ENCODE measurements at places on chromosomes 6 and 20.

DNA sequence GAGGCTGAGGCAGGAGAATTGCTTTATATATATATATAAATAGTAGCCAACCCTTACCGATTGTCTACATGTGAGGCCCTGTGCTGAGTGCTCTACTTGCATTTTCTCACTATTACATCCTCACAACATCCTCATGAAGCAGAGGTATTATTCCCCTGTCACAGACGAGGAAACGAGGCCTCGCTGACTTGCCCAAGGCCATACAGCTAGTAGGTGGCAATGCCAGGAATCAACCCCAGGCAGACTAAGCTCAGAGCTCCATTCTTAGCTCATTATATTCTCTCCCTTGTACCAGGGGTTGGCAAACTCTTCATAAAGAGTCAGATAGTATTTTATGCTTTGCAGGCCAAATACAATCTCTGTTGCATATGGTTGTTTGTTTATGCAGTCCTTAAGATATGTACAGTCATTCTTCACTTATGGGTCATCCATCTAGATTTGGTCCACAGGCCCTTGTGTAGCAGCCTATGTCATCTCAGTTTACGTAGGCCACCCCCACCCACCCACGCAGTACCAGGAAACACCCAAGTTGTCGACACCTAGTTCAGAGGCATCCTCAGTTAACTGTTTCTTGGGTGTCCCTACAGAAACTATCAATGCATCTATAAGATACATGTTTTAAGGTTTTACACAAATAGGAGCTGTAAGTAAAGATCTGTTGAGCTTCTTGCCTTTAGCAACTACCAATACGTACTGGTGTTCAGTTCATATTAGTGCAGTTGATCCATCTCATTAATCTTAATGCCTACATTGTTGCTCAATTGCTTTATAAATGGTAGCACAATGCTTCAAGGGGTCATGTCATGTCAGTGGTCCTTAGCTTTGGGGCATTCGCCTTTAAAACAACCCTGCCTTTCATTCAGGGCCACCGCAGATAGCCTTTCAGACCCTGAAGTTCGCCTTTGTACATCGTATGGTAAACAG lies 3.0 kb downstream of the CASS4 start:
- no peak for DNase-seq

- no peak for DNase-seq
Measured at GRCh38 chr6:56677559-56677958, 34.9 kb upstream of the DST start.

DNA sequence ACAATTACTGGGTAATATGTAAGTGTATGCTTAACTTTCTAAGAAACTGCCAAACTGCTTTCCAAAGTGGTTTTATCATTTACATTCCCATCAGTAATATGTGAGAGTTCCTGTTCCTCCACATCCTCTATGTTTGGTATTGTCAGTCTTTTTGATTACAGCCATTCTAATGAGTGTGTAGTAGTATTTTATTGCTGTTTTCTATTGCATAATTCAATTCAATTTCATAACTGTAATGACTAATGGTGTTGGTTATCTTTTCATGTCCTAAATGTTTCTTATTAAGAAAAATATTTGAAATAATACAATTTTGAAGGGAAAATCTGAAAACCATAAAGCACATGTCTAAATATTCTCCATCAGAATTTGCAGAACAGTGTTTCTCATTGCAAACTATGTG lies 119.3 kb downstream of the MAP3K7 start:
- DNase-seq = no peak

DNA sequence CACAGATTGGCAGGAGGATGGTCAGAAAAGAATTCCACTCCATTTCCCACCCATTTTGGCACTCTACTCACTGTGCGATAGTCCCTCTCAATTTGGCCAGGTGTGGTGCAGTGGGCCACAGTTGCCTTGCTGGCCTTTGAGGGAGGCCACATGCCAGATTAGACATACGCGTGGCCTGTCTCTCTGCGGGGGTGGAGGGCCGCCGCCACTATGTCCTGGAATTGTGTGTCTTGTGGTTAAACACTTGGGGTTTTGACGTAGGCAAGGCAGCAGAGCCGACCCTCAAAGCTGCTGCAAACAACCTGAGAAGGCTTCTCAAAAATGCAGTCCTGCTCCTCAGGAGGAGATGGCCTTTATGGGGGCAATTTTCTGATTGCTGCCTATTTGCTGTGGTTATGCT lies 4.9 kb upstream of the DAAM2 start:
- no peak for DNase-seq

DNA sequence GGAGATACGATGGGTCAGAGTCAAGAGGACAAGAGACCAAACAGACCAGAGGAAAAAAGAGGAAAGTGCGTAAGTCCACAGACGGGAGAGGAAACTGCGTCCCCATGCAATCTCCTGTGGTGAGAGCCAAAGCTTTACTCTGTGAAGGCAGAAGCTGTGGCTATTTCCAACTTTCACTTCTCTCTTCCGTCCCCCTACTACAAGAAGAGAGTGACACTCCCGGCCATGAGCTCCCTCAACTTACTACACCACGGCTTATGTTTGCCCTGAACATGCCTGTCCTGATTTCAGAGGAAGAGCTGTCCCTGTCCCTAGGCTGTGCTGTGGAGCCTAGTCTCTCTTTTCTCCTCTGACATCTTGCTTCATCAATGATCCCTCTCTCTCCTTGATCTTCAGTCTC lies 11.5 kb upstream of the SSR1 start:
- no peak for DNase-seq

DNA sequence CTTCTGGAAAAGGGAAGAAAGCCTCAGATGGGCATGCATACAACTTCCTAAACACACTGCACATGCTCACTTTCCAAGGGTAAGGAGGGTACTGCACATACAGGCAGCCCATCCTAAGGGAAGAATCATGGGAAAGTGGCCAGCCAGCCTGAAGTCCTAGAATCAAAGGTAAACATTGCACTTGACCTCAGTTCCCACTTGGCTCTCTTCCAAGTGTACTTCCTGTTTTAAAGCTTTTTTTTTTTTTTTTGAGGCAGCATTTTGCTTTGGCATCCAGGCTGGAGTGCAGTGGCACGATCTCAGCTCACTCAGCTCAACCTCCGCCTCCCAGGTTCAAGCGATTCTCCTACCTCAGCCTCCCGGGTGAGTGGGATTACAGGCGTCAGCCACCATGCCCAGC lies 225.3 kb upstream of the EPHA7 start:
- no peak for DNase-seq

DNA sequence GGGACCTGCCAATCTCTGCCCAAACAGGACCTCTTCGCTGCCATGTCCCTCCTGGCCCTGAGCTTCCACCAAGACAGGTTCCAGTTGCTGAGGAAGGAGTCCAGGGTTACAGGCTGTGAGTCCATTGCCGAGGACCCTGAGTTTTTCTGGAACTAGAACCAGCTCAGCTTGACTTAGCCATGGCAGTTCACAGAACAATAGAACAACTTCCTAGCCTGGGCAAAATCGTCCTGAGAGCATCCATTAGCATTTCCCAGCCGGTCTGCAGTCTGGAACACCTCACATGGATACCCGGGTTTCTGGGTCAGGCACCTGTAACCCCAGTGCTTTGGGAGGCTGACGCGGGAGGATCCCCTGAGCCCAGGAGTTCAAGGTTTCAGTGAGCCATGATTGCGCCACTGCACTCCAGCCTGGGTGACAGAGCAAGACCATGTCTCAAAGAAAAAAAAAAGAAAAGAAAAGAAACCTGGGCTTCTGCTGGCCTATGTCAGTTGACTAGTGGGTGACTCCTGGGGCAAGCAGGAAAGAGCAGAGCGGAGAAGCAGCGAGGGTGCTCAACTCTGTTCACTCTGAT lies 90.3 kb downstream of the TCP11 start:
- DNase-seq = no peak

GRCh38 chr6:54096811-54097210 lies 14.4 kb upstream of the MLIP start:
- no peak for DNase-seq

GRCh38 chr6:40831381-40831780 lies 207.6 kb downstream of the UNC5CL start:
- no peak for DNase-seq

- DNase-seq = no peak
Measured at GRCh38 chr6:35351422-35351821, 9.1 kb downstream of the PPARD start.

DNA sequence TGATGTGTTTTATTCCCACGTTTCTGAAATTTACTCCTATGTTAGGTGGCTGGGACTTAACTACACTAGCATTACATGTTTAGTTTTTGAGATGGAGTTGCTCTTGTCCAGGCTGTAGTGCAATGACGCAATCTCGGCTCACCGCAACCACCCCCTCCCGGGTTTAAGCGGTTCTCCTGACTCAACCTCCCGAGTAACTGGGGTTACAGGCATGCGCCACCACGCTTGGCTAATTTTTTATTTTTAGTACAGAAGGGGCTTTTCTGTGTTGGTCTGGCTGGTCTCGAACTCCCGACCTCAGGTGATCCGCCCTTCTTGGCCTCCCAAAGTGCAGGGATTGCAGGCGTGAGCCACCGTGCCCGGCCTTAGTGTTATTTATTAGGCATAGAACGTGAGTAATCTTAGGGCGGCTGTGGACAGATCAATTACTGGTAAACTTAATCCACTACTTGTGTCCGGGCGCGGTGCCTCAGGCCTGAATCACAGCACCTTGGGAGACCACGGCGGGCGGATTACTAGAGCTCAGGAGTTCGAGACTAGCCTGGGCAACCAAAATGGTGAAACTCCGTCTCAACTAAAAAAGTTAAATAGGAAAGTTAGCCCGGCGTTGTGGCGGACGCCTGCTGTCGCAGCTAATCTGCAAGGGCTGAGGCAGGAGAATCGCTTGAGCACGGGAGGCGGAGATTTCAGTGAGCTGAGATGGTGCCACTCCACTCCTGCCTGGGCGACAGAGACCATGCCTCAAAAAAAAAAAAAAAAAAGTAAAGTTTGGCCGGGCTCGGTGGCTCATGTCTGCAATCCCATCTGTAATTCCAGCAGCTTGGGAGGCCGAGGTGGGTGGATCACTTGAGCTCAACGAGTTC lies 123.7 kb upstream of the BTN3A2 start:
- no peak for DNase-seq

- no peak for DNase-seq
Measured at GRCh38 chr6:86888301-86888700, 49.0 kb upstream of the HTR1E start.

DNA sequence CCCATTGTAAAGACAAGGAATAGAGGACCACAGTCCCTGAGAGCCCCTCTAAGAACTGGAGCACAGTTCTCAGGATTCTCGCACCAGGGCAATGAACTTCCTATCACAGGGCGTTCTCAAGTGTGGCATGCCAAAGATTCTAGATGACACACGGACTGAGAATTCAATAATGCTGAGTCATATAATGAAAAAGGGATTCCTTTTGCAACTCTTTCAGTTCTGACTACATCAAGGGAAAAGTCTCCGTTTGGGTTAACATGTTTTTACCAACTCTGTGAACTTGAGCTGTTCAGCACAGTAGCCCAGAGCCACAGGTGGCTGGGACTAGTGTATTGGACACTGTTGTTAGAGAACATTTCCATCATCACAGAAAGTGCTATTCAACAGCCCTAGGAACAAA lies 3.4 kb downstream of the MED20 start:
- DNase-seq = no peak

- DNase-seq = no peak
Measured at GRCh38 chr6:51398793-51399192, 580.1 kb downstream of the TFAP2B start.

- DNase-seq = no peak
Measured at GRCh38 chr6:166555086-166555485, 31.4 kb downstream of the RAMACL start.

- no peak for DNase-seq
Measured at GRCh38 chr6:1126036-1126435, 185.9 kb upstream of the FOXQ1 start.

DNA sequence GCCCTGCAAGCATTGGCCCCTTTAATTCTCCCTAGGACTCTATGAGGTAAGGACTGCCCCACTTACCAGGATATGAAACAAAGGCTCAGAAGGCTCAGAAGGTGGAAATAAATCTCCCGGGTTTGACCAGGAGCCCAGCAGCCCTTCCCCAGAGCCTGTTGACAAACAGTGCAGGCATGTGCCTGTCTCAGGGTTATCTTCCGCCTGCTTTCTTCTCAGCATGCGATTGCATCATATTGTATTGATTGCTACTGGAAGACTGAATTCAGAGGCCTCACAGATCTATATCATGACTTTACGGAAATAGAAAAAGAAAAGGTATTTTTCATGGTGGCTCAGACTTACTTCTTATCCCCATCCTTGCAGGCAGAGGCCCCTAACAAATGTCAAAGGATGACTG lies 92.7 kb downstream of the PHACTR3 start:
- DNase-seq = no peak

- no peak for DNase-seq
Measured at GRCh38 chr20:38313676-38314075, 9.7 kb downstream of the BPI start.

DNA sequence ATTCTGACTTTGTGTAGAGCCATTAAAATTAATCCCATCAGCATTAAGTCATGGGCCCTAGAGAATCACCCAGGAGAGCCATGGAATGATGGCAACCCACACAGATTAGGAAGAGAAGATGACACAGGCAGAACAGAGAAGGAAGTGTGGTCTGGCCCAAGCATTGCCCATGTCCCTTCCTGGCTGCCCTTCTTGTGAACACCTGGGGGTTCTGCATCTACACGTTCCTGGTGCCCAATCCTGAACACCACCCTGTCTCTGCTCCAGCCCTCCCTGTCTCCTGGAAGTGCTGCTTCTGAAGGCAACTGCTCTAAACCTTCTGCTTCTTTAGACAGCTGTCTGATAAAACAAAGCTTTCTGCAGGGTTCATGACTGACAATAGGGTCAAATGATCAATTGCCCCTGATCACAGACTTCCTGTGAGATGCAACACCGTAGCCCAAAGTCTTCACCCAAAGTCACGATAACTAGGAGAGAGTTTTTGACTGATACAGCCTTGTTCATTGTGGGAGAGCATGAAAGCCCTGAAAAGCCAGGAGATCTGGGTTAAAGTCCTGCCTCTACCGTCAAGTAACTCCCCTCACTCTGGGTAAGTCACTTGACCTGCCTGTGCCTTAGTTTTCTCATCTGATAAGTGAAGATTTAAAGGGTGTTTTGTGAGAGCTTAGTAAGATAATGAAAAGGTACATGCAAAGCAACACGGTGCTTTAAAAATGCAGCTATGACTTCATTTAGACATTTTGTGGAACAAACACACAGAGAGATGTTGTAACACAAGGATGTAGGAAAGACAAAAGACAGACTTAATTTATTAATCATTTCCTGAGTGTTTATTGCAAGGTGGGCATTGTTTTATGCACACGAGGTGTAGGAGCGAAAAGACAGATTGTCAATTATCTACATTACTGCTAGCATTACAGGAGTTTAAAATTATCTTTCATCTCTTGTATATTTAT lies 291.2 kb upstream of the STXBP5 start:
- no peak for DNase-seq

GRCh38 chr6:40253420-40253819 lies 319.2 kb upstream of the MOCS1 start:
- DNase-seq = no peak

DNA sequence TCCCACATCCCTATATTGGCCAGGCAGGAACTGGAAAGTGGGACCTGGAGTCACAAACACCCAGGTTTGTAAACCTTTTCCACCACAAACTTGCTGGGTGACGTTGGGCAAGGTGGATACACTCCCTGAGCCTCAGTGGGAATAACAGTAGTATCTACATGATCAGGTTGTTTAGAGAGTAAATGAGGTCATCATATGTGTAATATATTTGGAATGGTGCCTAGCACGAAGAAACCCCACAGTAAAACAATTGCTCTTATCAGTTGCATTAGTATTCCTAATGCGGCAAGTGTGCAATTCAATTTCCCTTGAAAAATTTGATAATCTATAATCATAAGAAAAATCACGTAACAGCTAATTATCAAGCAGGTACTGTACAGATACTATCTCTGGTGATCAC lies 51.9 kb downstream of the HIVEP2 start:
- DNase-seq = no peak

Data from NCI-H1930 (cell line).